ENCODE measurements at places on chromosomes 6 and 20.

DNA sequence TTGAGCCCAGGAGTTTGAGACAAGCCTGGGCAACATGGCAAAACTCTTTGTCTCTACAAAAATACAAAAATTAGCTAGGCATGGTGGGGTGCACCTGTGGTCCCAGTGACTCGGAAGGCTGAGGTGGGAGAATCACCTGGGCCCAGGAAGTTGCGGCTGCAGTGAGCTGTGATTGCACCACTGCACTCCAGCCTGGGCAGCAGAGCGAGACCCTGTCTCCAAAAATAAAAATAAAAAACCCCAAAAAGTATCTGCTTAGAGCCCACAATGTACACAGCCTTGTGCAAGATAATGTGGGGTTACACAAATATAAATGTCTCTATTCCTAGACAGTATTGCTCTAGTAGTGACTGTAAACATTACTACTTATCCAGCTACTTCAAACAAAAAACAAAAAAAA is 5.9 kb downstream of the ESF1 start:
- no peak for DNase-seq

DNA sequence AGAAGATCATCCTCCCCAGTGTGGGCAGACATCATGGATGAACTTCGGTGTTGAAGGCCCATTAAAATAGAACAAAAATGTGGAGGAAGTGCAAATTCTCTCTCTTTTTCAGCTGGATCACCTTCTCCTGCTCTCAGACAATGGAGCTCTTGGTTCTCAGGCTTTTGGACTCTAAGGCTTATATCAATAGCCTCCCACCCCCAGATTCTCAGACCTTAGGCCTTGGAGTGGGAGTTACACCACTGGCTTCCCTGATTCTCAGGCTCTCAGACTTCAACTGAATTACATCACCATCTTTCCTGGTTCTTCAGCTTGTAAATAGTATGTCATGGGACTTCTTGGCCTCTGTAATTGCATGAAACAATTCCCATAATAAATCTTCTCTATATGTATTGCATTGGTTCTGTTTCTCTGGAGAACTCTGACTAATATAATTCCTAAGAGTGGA is 36.6 kb downstream of the NSFL1C start:
- no peak for DNase-seq

GRCh38 chr20:21048841-21049273 is 57.3 kb downstream of the LINC00237 start:
- no peak for DNase-seq

DNA sequence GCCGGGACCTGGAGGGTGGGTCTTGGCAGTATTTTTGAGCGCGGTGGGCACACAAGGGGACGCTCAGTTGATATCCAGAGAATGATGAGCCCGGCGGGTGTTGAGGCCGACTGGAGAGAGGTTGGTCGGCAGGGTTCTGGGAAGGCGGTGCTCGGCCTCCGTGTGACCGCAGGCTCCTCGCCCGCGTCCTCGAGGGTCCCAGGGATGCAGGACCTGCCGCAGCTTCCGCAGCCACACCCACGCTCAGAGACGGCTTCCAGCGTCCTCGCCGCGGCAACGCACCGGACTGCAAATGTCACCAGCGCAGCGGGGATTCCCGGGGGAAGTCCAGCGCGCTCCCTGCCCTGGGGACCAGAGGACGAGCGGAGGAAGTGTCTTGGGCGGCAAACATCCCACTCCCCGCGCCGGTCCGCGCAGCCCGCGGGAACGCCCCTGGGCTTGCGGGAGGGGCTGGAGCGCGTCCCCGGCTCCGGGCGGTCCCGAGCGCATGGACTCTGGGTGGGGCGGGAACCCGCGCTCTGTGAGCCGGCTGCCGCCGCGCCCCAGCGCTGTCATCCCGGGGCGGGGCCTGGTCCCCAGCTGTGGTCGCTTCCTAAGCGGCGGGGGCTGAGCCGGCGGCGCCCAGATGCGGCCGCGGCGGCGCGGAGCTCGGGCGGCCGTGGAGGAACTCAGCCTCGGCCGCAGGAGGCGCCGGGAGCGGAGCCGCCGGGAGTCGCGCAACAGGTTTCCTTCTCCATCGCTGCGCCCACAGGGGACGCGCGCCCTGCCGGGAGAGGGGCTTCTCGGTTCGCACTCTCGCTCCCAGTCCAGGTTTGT is at the start of gene STX11:
STX11 (plus strand) TSS at position 624 of the 816 bp plus-strand sequence. CDS start 36,111 bp downstream, outside the sequence.
- DNase-seq, result peak; percentile 52

GRCh38 chr6:108684771-108685329 is 124.1 kb downstream of the FOXO3 start:
- no peak for DNase-seq

GRCh38 chr6:130239755-130240154 is 17.0 kb upstream of the SAMD3 start:
- DNase-seq, result no peak

DNA sequence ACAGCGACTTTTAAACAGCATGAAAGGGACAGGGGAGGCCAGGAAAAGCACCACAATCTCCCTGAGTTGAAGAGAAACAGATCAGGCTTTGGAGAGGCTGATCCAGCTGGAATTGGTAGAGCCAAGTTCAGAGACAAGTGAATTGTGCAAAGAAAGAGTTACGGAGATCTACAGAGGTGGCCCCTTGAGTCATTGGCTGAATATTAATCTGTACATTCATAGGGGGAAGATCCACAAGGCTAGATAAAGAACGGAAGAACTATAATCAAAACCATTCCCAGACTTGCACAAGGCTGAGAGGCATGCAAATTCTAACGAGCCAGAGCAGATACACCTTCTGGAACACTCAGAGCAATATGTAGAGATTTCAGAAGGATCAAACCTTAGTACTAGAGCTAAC is 14.2 kb upstream of the FOXQ1 start:
- DNase-seq, result no peak

GRCh38 chr6:35569011-35569461 is 56.3 kb upstream of the TULP1 start:
- no peak for DNase-seq

- DNase-seq, result no peak
Measured at GRCh38 chr6:6696867-6697531, 108.5 kb downstream of the LY86 start.

- no peak for DNase-seq
Measured at GRCh38 chr6:156899071-156899470, 121.9 kb downstream of the ARID1B start.

DNA sequence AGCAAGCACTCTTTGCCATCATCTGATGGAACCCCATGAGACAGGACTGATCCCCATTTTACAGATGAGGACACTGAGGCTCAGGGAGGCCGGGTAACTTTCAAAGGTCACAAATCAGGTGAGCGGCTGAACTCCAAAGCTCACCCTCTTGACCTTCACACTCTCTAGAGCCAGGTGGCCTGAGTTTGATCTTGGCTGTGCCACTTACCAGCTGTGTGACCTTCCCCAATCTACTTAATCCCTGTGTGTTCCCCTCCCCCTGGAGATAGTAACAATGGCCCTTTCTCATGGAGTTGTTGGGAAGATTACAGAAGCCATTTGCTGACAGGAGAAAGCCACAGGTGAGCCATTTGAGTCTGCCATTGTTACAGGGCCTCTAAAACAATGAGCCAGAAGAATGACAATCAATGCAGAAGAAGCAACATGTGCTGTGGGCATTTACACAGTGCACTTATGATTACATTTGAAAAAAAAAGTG is 34.5 kb downstream of the BMP7 start:
- DNase-seq, result no peak

DNA sequence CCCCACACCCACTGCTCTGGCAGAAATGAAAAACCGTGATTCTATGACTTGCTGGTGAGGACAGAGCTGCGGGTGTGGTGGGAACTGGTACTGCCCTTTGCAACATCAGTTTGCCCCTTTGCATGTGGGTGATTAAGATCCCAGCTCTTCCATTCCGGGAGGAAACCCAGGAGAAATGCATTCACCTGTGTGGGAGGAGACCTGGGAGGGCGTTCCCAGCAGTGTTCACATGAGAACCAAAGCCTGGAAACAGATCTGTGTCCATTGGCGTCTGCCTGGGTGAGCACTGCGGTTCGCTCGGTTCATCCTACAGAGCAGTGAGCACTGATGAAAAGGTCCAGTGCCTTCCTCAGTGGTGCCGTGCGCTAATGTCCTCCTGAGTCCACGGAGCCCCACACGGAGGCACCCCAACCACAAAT is 89.7 kb downstream of the SMOC2 start:
- DNase-seq, result no peak

DNA sequence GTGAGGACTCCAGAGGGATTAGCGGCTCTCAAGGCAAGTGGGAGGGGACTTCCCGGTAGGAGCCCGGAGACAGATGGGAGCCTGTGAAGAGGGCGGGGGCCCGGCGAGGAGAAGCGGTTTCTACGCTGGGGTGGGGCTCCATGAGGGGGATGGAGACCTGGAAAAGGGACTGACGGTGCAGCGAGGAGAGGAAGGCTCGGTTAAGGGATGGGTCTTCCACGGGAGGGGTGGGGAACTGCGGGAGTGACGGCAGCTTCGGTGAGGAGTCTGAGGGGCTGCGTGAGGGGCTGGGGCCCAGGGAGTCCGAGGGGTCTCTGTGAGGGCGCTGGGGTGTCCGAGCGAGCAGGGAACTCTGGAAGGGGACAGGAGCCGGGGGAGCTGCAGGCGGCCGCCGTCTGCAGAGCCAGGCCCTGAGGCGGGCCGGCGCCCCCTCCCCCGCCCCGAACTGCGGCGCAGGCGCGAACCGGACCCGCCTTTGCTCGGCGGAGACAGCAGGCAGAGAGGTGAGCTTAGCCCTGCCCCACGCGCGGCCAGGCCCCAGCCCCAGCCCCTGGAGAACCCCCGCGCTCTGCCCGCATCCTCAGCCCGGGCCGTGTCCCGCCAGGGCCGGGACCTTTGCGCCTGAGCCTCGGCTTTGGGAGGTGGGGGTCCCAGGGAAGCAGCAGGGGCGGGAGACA is at the start of gene NRSN2:
NRSN2 (plus strand) TSS at position 472 of the 677 bp plus-strand sequence. CDS start 2,533 bp downstream, outside the sequence.
- DNase-seq, result no peak

DNA sequence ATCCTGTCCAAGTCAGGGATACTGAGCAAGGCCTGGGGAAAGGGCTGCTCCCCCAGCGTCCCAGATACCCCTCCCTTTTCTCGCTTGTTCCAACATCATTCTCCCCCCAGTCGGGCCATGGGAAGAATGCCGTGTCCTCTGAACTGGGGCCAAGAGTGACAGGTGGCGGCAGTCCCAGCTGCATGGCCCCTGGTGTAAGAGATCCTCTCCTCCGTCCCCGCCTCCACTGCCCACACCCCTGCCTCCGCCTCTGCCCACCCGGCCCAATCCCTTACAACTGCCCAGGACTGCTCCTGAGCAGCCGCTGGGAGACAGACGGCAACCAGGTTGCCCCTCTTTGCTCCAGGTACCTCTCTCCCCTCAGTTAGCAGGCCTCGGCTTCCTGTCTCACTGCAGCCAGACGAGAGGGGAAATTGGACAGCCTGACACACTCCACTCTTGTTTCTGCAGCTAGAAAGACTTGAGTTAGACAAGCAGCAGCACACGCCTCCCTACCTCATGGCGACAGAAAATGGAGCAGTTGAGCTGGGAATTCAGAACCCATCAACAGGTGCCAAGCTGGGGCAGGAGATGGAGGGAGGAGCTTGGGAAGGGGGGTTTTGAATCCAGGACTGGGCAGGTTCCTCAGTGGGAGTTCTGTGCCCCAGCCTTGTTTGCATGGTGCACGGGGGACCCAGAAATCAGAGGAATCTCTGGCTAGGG is at the start of gene MYLK2:
MYLK2 (plus strand) TSS at position 274 of the 702 bp plus-strand sequence; CDS start at position 499, 225 bp downstream.
- DNase-seq, result no peak
